ENCODE measurements at places on chromosomes 4 and X.

GRCh38 chr4:31390849-31391248 is 670.7 kb downstream of the PCDH7 start:
- DNase-seq = no peak

- no peak for DNase-seq
These were observed 2.2 kb upstream of the FAM114A1 start for GRCh38 chr4:38865445-38865844.

- no peak for DNase-seq
These were observed 276.5 kb upstream of the AGTR2 start for GRCh38 chrX:115894087-115894486.

- DNase-seq = no peak
These were observed 46.6 kb downstream of the SHROOM2 start for GRCh38 chrX:9832811-9833210.

DNA sequence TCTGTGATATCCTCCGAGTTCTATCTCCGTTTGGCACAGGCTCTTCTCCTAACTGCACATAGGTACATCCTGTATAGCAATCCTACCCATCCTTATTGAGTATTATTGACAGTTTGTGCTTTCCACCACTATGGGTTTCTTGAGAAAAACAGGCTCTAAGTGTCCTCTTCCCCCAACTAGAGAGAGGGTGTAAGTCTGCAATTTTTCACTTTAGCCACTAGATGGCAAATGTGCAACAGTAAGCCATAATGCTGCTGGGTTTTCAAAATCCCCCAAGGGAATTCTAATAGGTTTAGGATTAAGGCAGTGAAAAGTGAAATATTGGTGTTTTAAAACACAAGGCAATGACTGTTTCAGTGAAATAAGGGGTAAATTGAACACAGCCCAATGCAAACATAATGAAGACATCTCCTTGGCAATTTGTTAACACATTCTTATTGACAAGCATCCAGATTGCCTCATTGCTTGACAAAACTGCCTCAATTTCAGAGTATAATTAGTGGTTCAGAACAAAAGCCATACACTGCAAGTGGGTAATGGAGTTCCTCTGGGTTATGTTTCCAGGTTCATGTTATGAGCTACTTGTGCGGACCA is 239.0 kb upstream of the HTR2C start:
- no peak for DNase-seq

DNA sequence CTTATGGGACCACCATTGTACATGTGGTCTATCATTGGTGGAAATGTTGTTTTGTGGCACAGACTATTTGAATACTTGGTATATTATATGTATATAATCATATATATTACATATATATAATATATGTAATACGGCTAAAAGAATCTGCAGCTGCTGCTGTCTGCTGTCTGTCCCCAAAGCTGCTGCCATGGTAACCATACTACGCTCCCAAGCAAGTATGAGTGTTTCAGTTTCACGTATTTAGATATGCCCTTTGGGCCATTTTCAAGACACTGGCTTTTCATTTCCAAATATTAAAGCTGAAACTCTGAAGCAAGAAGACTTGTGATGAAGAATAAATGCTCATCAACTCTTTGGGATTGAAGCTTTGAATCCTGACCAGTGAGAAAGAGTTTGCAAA is 42.0 kb upstream of the ARSJ start:
- no peak for DNase-seq

DNA sequence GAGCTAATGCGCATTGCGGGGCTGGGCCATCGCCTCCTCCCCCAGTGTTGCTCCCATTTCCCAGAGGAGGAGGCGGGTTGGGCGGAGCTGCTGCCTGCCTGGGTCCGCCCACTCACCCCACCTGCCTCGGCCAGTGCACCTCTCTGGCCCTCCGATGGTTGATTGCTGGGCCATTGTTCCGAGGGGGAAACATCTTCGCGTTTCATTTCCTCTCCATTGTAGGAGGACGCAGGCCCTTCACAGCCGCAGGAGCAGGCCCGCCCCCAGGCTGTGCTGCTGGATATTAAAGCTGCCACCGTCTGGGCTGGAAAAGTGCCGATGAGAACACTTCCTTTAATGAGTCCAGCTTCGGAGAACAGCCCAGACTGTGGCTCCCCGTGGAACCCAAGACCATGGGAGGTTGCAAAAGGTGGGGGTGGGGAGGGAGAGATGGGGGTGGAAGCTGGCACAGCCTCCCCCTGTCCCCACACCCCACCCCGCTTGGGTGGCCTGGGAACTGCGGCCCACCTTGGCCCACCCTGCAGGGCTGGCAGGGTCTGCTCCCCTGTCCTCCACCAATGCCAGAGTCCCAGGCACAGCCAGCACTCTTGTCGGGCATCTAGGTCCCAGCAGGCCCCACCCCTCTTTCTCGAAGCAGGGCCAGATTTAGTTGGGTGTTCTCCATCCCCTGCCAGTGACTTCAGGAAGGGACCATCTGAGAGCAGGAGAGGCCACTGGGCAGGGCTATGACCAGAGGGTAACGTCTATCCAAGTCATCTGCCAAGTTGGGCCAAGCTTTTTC is 96.6 kb downstream of the ADRA2C start:
- peak; percentile 19 for DNase-seq

GRCh38 chr4:39961311-39961877 is 16.3 kb downstream of the PDS5A start:
- DNase-seq = no peak

DNA sequence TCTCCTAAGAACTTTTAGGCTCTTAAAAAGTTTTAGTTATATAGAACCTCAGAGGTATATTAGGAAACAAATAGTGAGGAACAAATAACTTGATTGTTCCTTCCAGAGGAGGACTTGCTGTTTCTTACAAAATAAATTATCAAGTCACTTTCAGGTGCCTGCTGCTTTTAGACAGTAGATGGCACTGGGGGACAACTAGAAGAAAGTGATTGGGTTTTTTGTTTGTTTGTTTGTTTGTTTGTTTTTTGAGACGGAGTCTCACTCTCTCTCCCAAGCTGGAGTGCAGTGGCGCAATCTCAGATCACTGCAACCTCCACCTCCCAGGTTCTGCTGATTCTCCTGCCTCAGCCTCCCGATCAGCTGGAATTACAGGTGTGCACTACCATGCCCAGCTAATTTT is 35.4 kb upstream of the CDKL5 start:
- DNase-seq = no peak

GRCh38 chr4:6563935-6564645 is 10.9 kb upstream of the MAN2B2 start:
- no peak for DNase-seq

GRCh38 chr4:3208826-3209225 is 40.1 kb upstream of the MSANTD1 start:
- DNase-seq = no peak

DNA sequence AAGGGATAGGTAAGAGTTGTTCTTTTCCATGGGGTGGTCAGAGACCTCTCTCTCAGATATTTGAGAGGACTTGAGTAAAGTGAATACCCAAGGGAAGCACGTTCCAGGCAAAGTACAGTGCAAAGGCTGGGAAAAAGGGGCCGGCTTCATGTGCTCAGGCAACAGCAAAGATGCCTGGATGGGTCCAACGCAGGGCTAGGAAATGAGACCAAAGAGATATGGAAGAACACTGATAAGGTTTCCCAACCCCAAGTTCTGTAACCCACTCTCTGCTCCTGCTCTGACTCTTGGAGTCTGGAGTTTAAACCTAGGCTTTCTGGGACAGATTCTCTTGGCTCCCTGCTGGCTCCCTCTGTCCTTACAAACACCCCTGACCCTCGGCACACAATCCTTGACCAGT is 36.2 kb upstream of the PROM1 start:
- no peak for DNase-seq
